ENCODE measurements at places on chromosomes 1 and 21. TPM values are rescaled to one million over a fixed set of nuclear protein-coding genes. Genes with fewer than 3 reads are reported as not detected.

DNA sequence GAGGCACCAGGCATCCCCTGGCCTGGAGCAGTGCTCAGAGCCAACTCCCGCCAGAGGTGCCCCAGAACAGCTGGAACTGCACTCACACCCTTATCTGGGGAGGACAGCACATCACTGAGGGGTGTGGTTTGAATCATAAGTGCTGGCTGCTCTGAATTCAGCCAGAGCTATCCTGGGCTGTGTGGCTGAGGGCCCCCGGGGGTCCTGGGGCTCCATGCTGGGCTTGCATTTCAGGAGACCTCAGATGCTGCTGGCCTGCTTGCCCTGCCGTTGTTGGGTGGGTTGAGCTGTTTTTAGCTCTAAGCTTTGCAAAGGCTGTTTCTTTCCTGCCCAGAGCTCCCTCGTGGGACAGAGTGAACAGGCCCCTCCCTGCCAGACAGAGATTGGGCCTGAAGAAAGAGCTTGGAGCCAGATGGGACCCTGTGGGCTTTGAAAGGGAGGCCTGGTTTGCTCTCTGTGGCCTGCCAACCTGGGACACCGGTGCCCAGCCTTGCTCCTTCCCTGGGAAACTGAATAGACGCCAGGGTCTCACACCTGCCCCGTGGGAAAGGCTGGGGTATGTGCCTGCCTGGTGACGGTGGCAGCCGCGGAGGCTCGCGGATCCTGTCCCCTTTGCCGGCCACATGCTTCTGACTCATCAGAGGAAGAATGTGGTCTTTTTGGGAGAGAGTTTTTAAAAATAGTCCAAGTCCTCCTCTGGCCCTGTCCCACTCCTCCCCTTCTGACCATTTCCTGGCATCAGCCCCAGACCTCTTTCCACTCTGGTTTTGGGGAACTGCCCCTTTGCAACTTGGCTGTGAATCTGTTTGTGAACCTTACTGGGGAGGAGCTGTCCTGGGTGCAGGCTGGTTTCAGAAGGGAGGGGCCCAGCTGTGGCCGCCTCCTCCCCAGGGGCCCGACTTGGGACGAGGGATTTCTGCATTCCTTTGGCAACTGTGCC is 30.0 kb downstream of the ARHGEF10L start:
- DNase-seq: peak; percentile 78

DNA sequence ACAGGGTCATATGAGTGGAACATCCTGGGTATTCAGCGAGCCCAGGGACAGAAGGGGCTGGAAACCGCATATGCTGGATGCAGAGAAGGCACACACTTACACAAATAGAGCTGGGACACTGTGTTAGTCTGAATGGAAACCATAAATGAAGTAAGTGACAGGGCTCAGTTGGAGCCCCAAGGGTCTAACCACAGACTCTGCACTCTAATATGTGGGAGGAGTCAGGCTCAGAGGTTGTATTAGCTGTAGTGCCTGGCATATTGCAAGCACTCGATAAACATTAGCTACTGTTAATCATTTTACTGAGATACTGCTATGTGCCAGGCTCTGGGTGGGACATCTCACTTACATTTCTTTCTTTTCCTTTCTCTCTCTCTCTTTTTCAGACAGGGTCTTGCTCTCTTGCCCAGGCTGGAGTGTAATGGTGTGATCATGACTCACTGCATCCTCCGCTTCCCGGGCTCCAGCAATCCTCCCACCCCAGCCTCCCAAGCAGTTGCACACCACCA is 6.5 kb upstream of the OLIG1 start:
- no peak for DNase-seq

GRCh38 chr1:230138561-230139239 is 71.7 kb downstream of the GALNT2 start:
- DNase-seq: no peak

DNA sequence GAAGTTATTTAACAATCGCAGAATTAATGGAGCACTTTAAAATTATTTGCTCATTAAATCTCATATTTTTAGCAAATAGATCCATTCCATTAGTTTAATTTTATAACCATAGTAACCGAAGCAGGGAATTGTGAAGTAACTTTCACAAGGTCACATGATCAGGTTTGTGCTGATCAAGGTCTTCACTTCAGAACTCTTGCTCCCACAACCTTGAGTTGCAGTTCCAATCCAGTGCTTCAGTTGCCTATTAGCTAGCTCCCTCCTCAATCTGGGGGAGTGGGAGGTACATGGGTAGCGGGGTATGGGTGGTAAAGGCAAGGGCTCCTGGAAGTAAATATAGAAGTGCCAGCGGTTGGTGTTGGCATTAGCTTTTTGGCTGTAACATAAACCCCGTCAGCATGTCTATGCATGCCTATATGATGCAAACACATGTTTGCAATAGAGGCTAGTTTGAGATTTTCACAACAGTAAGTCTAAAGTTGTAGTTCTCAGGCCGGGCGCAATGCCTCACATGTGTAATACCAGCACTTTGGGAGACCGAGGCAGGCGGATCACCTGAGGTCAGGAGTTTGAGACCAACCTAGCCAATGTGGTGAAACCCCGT is 5.8 kb downstream of the ATP5IF1 start:
- no peak for DNase-seq

- no peak for DNase-seq
Observed at GRCh38 chr1:172827301-172827700, 168.4 kb downstream of the FASLG start.

DNA sequence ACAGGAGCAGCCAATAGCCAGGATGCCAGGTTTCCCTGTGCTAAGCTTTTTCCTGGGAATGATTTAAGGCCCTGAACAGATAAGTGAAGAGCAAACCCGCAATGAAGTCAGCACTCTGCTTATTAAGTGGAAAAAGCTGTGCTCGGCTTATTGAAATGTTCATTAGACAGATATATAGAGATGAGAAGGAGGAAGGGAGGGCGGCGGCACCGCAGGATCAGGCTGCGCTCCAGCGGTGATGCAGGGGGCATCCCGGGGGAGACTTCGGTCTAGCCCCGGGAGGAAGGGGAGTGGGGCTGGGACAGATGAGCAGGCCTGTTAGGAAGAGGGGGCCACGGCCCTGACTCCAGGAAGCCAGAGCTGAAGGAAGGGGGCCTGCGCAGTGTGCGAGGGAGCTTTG is 115.0 kb downstream of the TMEM53 start:
- DNase-seq: no peak

- DNase-seq: no peak
Observed at GRCh38 chr1:94946886-94947285, 20.0 kb upstream of the CNN3 start.

DNA sequence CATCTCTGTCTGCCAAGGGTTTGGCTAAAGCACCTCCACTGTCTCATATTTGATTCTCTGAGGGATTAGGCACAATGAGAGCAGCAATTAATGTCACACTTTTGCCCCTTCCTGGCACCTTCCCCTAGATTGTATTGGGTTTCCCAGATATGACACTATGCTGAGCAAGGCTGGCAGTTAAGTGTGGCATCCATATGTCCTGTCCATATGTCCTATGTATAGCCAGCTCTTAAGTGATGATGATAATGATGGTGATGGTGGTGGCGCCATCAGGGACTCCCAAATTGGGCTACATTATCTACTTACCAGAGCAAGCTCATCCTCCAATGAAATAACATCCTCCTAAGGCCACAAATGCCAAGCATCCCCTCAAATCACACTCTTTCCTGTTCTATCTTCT is 13.5 kb upstream of the LORICRIN start:
- DNase-seq: no peak

DNA sequence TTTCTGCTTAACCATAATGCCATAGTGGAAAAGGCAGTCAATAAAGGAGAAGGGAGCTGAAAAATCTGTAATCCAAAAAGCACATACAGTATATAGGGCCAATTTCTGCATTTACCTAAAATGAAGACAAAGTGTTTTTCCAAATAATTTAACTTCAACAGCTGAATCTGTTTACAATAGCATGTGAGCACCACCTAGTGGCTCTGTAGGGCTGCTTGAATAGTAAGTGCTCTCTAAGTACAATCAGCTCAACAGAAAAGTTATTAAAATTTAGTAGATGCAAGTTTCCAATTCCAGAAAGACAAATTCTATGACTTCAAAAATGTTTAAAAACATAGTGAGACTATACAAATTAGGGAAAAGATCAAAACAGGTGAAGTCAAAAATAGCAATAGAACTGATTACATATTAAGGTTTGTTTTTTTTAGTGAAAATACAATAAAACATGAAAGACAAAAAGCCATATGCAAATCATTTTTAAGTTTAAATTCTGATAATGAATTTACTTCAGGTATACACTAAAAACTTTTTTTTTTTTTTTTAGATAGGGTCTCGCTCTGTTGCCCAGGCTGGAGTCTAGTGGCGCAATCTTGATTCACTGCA is 220.0 kb downstream of the SETD4 start:
- no peak for DNase-seq

- no peak for DNase-seq
Observed at GRCh38 chr1:236041631-236042618, 23.0 kb downstream of the NID1 start.

GRCh38 chr1:82329226-82329625 is 528.5 kb downstream of the ADGRL2 start:
- DNase-seq: no peak

DNA sequence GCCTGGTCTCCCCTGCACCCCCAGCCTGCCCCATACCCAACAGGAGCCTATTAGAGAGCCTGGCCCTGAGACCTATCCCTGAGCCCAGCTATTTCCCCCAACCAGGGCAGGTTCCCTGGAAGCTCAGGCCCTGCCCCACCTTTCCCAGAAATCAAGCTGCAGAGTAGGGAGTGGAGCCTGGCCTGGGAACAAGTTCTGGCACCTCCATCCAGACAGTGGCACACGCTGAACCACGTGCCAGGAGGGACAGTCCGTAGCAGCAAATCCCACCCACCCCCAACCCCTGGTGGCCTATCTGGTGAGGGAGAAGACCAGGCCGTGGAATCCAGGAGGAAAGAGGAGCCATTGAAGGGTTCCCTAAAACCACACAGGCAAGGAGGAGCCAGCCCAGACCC is 22.6 kb downstream of the TNNT2 start:
- no peak for DNase-seq

- no peak for DNase-seq
Observed at GRCh38 chr1:24321126-24321525, 2.0 kb downstream of the GRHL3 start.

DNA sequence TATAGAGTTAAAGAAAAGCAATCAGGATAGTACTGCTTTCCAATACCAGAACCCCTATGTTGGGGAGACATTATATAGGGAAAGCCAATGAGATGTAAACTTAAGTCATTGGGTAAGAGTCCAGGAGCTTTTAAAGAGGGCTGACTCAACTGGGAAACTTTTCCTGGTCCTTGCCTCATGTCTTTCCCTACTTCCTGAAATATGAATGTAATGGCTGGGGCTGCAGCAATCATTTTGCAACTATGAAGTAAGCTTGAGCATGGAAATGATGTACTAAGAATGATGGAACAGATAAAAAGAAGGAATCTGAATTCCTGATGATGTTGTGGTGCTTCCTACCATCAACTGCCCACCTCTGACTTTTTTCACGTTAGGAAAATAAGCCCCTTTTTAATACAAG is 55.7 kb downstream of the WDR3 start:
- no peak for DNase-seq

DNA sequence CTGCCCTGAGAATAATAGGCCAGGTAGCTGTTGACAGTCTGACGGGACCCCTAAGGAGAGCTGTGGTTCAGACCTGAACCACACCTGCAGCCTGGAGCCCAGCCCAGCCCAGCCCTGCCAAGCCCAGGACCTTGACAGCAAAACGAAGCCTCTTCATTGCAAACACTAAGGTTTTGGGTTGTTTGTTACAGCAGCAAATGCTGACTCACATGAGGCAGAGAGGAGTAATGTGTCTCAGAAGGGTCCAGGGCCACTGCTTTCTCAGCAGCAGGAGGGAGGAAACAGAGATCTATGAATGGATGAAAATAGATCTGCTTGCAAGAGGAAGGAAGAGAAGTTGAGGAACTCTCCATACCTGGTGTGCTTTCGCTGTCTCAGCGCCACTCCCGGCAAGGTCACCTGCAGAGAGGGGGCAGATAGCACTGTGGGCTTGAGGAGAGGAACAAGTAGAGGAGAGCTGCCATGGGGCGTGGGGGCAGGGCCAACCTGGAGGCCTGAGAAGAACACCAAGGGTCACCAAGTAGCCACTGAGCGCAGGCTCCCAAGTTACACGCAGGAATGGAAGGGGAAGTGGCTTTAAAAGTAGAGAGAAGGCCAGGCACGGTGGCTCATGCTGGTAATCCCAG is 127.2 kb downstream of the ZNF281 start:
- no peak for DNase-seq

Gene DYNLT5
- 1.1 TPM for total RNA-seq

Gene MCOLN3
- total RNA-seq: 0.18 TPM

Gene CELA3B
- not detected for total RNA-seq
